ENCODE measurements at places on chromosomes 3 and 15.

DNA sequence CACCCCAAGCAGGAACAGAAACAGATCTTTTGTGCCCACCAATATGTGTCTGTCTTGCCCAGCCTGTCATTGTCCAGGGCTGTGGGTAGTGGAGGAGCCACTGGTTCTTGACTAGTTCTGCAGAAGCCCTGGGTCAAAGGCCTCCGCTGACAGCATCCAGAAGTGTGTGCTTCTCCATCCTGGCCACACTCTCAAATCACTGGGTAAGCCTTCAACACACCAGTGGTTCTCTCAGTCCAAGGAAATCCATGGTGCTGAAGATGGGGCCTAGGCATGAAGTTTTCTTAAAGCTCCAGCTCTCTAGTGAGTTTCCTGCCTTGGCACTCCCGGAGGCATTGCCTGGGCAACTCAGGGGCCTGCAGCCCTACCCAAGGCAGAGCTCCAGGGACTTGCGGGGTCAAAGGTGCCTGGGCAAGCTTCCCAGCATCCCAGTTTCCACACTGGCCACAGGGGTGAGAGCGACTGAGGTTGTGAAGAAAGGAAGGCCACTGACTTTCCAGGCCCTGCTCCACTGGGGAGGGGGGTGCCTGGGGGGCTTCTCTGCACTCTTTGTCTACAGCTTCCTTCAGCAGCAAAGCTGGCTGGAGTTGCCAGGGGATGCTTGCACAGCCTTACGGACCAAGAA lies 37.9 kb upstream of the RPL32 start:
- no peak for DNase-seq

GRCh38 chr3:40268802-40269524 lies 40.5 kb upstream of the EIF1B start:
- DNase-seq, result no peak

DNA sequence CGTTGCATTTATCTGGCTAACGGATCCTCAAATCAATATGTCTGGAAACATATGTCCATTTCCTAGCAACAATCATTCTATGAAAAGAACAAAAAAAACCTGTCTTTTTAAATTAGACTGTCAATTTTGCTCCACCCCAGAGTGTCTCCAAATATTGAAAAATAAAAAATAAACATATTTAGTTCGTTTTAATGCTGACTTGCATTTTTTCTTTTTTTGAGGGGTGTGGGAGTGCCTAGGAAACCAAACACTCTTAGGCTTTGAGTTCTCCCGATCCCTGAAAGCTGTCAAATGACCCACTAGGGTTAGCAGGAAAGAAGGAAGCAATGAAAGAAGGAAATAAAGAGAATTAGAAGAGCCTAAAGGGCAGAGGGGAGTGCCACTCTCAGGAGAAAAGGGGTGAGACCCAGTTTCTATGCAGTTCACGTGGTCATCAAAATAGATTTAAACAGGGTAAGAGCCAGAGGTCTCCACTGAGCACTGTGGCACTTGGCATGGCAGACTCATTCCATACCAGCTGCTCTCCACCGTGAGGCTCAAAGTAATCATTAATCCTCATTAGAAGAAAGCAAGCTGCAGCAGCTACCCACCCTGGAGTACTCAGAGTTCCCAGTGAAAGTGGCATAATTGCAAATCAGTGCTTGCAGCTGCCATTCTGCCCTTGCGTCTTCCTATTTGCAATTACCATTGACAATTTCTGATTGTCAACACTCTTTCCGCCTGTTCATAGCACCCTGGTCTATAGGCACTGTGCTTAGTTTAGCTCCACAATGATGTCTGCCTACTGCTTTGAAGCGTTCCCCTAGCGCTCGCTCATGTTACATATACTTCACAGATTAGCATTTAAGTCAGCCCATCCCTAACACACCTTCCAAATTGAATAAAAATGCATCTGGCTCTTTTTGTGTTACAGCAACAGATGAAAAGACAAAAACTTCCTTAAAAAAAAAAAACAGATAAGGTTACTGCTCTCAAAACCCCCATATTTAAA lies 32.3 kb downstream of the PDZRN3 start:
- no peak for DNase-seq

GRCh38 chr3:130792246-130792645 lies 45.6 kb upstream of the PIK3R4 start:
- DNase-seq, result no peak

GRCh38 chr3:18716821-18717220 lies 291.7 kb upstream of the SATB1 start:
- no peak for DNase-seq

DNA sequence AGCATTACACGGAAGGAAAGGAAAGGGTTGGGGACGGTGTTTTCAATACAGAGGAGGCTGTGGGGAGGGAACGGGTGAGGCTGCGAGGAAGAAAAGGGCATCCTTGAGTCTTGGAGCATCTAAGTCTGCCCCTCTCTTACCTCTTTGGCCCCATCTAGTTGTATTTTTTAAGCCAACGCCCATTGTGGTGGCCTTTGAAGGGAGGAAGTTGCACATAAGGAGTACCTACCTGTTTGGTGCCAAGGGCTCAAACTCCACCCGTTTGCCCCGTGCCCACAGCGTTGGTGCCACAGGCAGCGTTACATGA lies 146.1 kb upstream of the UMPS start:
- no peak for DNase-seq

DNA sequence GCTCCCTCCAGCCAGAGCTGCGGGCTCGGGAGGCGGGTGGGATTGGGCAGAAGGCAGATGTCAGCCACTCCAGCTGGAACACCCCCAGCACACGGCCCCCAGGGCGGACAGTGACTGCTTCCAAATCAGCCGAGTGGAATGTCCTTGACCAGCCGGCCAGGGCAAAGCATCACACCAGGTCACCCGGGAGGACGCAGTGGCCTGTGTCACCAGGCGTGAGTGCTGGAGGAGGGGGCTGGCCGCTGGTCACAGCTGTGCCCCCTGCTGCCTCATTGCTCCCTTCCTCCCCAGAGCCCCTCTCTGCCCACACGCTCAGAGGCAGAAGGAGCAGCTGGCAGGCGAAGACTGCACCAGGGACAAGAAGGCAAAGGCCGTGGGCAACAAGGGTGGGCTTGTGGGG lies 33.5 kb downstream of the NTRK3 start:
- no peak for DNase-seq

DNA sequence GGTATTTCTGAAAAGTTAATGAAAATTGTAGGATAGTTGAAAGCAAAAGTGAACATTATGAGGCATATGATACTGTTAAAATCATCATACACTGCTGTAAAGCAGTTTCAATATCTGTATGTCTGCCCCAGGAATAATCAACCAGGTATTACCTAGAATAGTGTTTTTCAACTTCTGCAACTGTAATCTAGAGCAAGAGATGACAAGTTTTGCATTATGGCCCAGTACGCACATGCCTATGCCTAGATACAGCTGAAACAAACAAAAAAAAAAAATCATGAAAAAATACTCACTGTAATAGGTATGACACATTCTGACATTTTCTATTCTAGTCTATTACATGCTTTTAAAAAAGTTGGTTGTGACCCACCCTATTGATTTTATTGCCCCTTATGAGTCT lies 240.7 kb upstream of the ST8SIA2 start:
- no peak for DNase-seq

All from cortex of kidney (tissue), 1 donor.